ENCODE measurements at places on chromosomes 4 and X. TPM values are rescaled to one million over a fixed set of nuclear protein-coding genes. Genes with fewer than 3 reads are reported as not detected.
A peak's percentile ranks its signal among the peaks of the same experiment; 100 is the strongest.

DNA sequence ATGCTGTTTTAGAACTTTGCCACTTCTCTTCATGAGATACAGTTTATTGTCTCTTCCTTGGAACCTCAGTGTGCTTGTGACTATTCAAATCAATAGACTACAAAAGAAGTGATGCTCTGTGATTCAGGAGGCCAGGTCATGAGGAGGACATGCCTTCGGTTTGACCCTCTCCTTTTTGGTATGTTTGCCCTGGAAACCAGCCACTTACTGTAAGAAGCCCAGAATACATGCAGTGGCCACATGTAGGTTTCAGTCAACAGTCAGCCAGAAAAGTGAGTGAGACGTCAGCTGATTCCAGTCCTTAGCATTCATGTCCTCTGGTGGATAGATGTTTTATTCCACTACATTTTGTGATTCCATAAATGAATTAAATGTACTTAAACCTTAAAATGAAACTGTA, 328.7 kb downstream of the PCDH18 start:
- H3K4me1 ChIP-seq = no peaks in the 10 kb centered on the region
- no peak overlapping the region for H3K4me3 ChIP-seq
- H3K27ac ChIP-seq = no peak overlapping the region
- no peak for DNase-seq

- H3K27ac ChIP-seq = no peak overlapping the region
- no peaks in the 10 kb centered on the region for H3K27me3 ChIP-seq
- H3K36me3 ChIP-seq = no peaks in the 10 kb centered on the region
- no peak overlapping the region for H3K4me3 ChIP-seq
- H3K4me1 ChIP-seq = no peaks in the 10 kb centered on the region
These were observed 36.3 kb upstream of the GATB start for GRCh38 chr4:151797131-151797530.

DNA sequence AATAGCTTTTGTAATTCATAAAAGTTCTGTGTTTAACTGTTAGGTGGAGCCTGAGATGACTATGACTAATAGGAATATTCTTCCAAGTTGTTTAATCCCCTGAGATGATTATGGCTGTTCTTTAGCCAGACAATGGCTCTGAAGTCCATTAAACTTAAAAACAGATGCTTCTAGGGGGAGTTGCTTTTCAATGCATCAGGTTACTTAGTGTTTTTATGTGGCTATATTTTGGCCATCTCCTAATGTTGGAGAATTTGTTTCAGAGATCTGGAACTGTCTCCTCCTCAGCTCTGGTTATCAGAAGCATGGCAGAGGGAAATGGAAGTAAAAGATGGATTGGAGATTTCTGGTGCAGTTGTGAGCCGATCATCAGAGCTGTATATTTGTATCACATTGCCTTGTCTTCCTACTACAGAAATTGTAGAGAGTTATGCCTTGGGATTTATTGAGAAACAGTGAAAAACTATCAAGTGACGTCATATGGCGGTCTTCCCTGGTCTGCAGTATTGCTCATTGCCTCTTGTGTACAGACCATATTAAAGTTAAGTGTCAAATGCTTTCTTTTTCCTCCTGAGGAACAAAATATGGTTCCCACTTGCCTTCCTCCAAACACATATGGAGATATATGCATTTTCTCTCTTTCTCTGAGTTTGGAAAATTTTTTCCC, 29.8 kb downstream of the SGMS2 start:
- H3K27me3 ChIP-seq = peaks cover 2% of the 10 kb centered on the region
- no peak overlapping the region for H3K27ac ChIP-seq
- H3K4me1 ChIP-seq = no peaks in the 10 kb centered on the region
- no peak overlapping the region for H3K4me3 ChIP-seq
- no peaks in the 10 kb centered on the region for H3K36me3 ChIP-seq

GRCh38 chr4:85828027-85828890, 353.3 kb downstream of the ARHGAP24 start:
- H3K27ac ChIP-seq = no peak overlapping the region
- no peak overlapping the region for H3K4me3 ChIP-seq
- no peak for DNase-seq
- no peaks in the 10 kb centered on the region for H3K27me3 ChIP-seq
- no peaks in the 10 kb centered on the region for H3K36me3 ChIP-seq
- H3K4me1 ChIP-seq = no peaks in the 10 kb centered on the region

DNA sequence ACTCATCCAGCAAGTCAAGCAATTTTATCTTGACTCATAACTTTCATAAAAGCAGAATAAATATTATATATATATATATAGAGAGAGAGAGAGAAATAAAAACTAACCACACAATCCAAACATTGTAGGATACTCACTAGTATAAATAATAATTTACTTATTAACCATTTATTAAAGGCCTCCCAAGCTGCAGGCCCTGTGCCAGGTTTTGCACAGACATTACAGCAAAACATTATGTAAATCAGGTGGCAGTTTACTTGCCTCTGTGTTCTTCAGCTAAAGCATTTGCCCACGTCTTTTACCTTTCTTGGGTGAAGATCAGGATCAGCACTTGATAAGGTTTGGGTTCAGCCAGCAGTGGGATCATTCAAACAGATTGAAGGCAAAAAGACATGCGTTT, 75.6 kb downstream of the CLDN22 start:
- no peaks in the 10 kb centered on the region for H3K36me3 ChIP-seq
- no peak overlapping the region for H3K4me3 ChIP-seq
- no peaks in the 10 kb centered on the region for H3K27me3 ChIP-seq
- no peaks in the 10 kb centered on the region for H3K4me1 ChIP-seq
- no peak for DNase-seq

- no peaks in the 10 kb centered on the region for H3K27me3 ChIP-seq
- peak overlapping the region; percentile 97 for H3K27ac ChIP-seq
- H3K36me3 ChIP-seq = no peaks in the 10 kb centered on the region
- no peak for DNase-seq
These were observed 541 bp downstream of the AIMP1 start for GRCh38 chr4:106316773-106317409.

DNA sequence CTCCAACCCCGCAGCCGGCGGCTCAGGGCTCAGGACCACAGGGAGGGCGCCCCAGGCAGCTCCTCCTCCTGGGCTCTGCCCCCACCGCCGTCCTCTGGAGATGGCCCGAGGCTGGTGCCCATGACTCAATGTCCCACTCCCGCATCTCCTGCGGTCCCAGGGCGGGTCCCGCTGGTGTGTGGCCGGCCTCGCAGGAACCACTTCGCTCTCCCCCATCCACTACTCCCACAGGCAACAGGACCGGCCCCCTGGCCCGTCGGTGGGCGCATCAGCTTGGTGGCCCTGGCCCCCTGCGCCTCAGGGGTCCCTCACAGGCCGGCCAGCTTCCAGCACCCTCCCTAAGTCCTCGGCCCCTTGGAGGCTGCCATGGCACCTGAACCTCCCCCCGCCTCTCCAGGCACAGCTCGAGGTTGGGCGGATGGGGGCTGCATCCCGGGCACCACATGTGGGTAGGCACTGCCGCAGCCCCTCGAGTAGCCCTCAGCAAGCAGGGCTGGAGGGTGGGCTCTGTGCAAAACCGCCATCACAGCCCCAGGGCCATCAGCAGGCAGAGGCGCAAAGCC, 22.8 kb upstream of the SPON2 start:
- DNase-seq = no peak
- peaks cover 28% of the 10 kb centered on the region for H3K36me3 ChIP-seq
- H3K27ac ChIP-seq = no peak overlapping the region
- no peaks in the 10 kb centered on the region for H3K27me3 ChIP-seq
- H3K4me3 ChIP-seq = no peak overlapping the region

GRCh38 chr4:10009861-10010500, 11.3 kb downstream of the SLC2A9 start:
- no peak overlapping the region for H3K27ac ChIP-seq
- H3K4me3 ChIP-seq = no peak overlapping the region
- no peak for DNase-seq

DNA sequence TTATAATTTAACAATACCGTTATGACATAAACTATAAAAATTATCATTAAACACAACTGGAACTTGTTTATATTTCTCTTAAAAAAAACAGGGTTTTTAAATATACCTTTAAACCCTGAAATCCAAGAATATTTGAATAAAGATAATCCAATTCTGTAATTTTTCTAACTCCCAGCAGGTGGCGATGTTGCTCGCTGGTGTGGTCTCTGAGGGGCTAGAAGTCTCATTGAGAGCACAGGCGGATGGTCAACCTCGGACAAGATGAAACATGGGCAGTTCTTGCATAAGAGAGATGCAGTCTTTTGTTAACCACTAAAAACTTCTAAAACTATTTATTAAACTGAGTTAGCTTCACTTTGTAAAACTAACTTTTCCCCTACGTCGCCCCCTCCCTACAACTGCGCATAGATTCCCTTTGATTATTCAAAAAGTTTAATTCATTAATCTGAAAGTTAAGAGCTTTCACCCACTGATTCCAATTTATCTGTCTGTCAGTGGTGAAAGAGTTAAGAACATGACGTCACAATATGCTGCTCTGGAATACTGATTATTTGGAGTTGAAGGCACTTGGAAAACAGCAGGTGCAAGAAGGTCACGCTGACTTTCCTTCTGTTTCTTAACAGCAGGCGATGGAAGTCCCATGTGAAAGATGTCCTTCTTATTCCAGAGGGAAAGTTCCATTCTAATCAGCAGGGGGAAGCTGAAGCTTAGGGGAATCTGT, 29.5 kb downstream of the DMP1 start:
- no peaks in the 10 kb centered on the region for H3K36me3 ChIP-seq
- H3K27me3 ChIP-seq = no peaks in the 10 kb centered on the region
- no peak overlapping the region for H3K4me3 ChIP-seq
- H3K27ac ChIP-seq = no peak overlapping the region
- peak; percentile 62 for DNase-seq

DNA sequence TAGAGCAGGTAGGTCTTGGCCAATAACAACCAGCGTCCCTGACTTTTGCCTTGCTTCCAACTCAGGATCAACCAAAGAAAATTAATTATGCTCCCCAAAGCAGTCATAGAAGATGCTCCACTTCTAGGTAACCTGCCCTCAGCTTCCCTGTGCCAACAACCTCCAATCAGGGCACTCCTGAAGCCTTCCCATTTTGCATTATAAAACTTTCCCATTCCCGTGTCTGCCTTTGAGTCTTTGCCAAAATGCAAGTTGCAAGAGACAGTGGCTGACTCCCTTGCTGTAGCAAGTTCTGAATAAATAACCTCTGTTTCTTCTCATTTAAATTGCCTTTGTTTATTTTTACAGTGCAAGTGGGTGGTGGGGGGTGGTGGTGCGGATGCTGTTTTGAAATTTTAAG, 418.0 kb downstream of the PACRGL start:
- no peaks in the 10 kb centered on the region for H3K27me3 ChIP-seq
- H3K4me3 ChIP-seq = no peak overlapping the region
- no peaks in the 10 kb centered on the region for H3K36me3 ChIP-seq

GRCh38 chr4:98181809-98182208, 38.5 kb upstream of the STPG2 start:
- no peak overlapping the region for H3K4me3 ChIP-seq
- no peaks in the 10 kb centered on the region for H3K36me3 ChIP-seq
- no peak for DNase-seq
- H3K4me1 ChIP-seq = no peaks in the 10 kb centered on the region

DNA sequence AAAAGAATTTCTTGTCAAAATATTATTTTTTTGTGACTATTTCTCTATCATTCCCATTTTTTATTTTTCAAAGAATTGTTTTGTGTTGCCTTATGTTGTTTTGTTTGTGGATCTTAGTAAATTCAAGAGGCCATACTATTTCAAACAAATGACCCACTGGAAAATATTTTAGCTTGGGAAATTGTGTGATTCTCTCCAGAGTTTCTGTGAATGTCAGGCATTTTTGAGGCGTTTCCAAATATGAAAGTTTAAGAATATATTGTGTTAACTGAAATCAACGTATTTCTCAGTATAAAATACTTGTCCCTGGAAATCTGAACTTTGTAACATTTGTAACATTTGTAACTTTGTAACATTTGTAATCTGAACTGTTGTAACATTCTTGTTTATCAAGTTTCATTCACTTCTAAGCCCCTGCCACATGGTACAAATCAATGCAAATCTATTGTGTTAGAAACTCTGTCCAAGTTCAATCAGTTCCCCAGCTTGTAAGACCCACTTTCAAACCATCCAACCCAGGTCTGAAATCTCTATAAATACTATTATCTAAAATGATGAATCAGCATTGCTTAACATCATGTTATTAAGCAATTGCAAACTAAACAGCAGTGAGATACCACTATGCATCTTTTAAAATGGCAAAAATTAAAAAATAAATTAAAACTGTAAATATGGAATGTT, 465.4 kb upstream of the GRID2 start:
- no peak overlapping the region for H3K4me3 ChIP-seq
- H3K27ac ChIP-seq = no peak overlapping the region
- H3K4me1 ChIP-seq = no peaks in the 10 kb centered on the region
- H3K36me3 ChIP-seq = no peaks in the 10 kb centered on the region
- DNase-seq = no peak

DNA sequence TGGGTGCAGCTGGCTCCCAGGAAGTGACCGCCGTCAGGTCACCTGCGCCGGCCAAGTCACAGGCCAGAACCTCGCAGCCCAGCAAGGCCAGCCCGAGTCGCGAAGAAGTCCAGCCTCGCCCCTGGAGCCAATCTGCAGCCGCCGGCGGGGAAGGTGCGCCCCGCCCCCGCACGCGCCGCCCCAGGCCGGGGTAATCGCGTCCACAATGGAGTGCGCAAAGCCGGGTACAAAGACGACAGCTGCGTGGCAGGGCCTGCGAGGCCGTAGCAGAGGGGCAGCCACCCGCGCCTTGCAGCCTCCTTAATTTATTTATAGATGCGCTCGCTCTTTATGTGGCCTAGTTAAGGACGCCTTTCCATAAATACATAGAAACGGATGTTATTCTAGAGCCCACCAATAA, 139.4 kb upstream of the CPEB2 start:
- no peaks in the 10 kb centered on the region for H3K4me1 ChIP-seq
- H3K36me3 ChIP-seq = no peaks in the 10 kb centered on the region
- no peaks in the 10 kb centered on the region for H3K27me3 ChIP-seq
- H3K4me3 ChIP-seq = no peak overlapping the region

- H3K27ac ChIP-seq = no peak overlapping the region
- no peaks in the 10 kb centered on the region for H3K4me1 ChIP-seq
- no peak for DNase-seq
- no peaks in the 10 kb centered on the region for H3K27me3 ChIP-seq
- H3K36me3 ChIP-seq = no peaks in the 10 kb centered on the region
These were observed 135.2 kb upstream of the EDNRA start for GRCh38 chr4:147345662-147346061.

DNA sequence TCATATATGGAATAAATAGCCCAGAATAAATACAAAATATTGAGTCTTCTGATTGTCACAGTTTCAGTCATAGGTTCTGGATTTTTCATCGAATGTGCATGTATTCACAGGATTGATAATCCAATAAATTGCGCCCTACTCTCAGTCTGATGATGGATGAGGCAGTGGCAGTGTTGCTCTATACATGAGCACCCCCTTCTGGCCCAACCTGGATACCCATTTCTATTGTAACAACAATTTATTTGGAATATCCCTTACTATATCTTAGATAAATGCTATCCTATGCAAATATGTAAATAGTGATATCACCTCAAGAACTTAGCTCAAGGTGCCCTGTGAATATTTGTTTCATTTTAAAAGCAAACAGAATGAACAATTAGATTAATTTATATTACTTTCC, 733.7 kb upstream of the PABPC4L start:
- no peaks in the 10 kb centered on the region for H3K27me3 ChIP-seq
- no peak for DNase-seq
- no peak overlapping the region for H3K4me3 ChIP-seq
- no peak overlapping the region for H3K27ac ChIP-seq
- H3K36me3 ChIP-seq = no peaks in the 10 kb centered on the region

The ZMAT1 gene
- 14.9 TPM for total RNA-seq

The COL25A1 gene
- not detected for total RNA-seq

The HSD17B13 gene
- 0.95 TPM for total RNA-seq

The G3BP2 gene
- total RNA-seq = 214 TPM

The MAGEA2B gene
- total RNA-seq = not detected

The BCAP31 gene
- total RNA-seq = 131 TPM

The BRS3 gene
- total RNA-seq = not detected

The PWWP3B gene
- total RNA-seq = not detected

The CXXC4 gene
- total RNA-seq = 0.77 TPM

The DRD5 gene
- not detected for total RNA-seq

The ATP6AP2 gene
- 99.9 TPM for total RNA-seq

Measured in natural killer cell (primary cell).